Hepatocyte (in vitro differentiated cells): ENCODE measurements at places on chromosomes 13 and 19. TPM values are rescaled to one million over a fixed set of nuclear protein-coding genes. Genes with fewer than 3 reads are reported as not detected.

SCEL gene
- 3.3 and 5.4 TPM in 2 replicates for total RNA-seq

GRIK5 gene
- 0.60 and 0.92 TPM in 2 replicates for total RNA-seq

CEACAM8 gene
- total RNA-seq = 0.08 TPM in 1 of 2 replicates, not detected in the other

NUMBL gene
- 15.7 and 26.0 TPM in 2 replicates for total RNA-seq

YJEFN3 gene
- 0.72 and 3.0 TPM in 2 replicates for total RNA-seq

TUBB4A gene
- 1.2 and 4.4 TPM in 2 replicates for total RNA-seq

ATCAY gene
- total RNA-seq = 0.13 and 0.28 TPM in 2 replicates

MISP gene
- 35.7 and 43.7 TPM in 2 replicates for total RNA-seq

BRME1 gene
- total RNA-seq = 2.2 and 14.4 TPM in 2 replicates

KLK12 gene
- total RNA-seq = 0.80 TPM in 1 of 2 replicates, not detected in the other

SCAF1 gene
- 9.8 and 18.6 TPM in 2 replicates for total RNA-seq

CGB1 gene
- total RNA-seq = not detected in 2 replicates

ZNF100 gene
- 9.7 and 12.0 TPM in 2 replicates for total RNA-seq

SIGLEC5 gene
- not detected in 2 replicates for total RNA-seq

CNOT3 gene
- 11.6 and 12.0 TPM in 2 replicates for total RNA-seq

C3 gene
- total RNA-seq = 563 and 814 TPM in 2 replicates

SPIB gene
- total RNA-seq = 2.8 TPM in 2 replicates

ICAM5 gene
- 0.23 and 0.92 TPM in 2 replicates for total RNA-seq

EDNRB gene
- total RNA-seq = 34.6 and 37.2 TPM in 2 replicates

ZNF154 gene
- 10.7 and 11.1 TPM in 2 replicates for total RNA-seq

CTU1 gene
- 6.7 and 7.7 TPM in 2 replicates for total RNA-seq

SIX5 gene
- total RNA-seq = 12.1 and 17.0 TPM in 2 replicates

IL17D gene
- 3.5 and 3.7 TPM in 2 replicates for total RNA-seq

DAND5 gene
- 0.17 TPM in 1 of 2 replicates, not detected in the other for total RNA-seq

ERICH6B gene
- total RNA-seq = not detected in 2 replicates

RAB3A gene
- 0.60 and 2.2 TPM in 2 replicates for total RNA-seq

CGB3 gene
- total RNA-seq = 1.1 TPM in 1 of 2 replicates, not detected in the other

CEACAM19 gene
- 2.8 and 5.1 TPM in 2 replicates for total RNA-seq

ZNF835 gene
- total RNA-seq = not detected in 2 replicates

PIAS4 gene
- total RNA-seq = 16.7 and 18.1 TPM in 2 replicates
